ENCODE measurements at places on chromosomes 7 and 10.

DNA sequence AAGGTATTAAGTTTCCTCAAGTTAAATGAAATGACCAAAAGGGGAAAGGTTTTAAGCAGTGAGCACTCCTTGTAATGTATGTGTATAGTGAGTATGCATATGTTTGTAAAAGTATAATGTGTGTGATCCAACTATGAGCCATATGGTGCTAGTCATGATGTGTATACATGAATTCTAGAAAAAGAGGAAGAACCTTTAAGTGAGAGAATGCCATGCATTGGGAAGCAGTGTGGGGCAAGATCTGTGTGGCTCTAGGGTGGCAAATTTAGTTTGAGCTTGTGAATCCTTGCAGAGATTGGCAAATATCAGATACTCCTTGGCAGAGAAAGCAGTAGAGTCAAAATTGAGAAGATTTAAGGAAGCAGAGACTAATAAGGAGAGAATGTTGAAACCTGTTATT, 435.0 kb downstream of the AUTS2 start:
- no peak for DNase-seq

GRCh38 chr10:122492999-122493481, 31.7 kb downstream of the HTRA1 start:
- no peak for DNase-seq

- DNase-seq, result no peak
These were observed 720 bp downstream of the SNCG start for GRCh38 chr10:86958901-86959736.

GRCh38 chr10:3523309-3524050, 261.5 kb downstream of the KLF6 start:
- no peak for DNase-seq

- DNase-seq, result no peak
These were observed 29.2 kb downstream of the TACR2 start for GRCh38 chr10:69387500-69387899.

DNA sequence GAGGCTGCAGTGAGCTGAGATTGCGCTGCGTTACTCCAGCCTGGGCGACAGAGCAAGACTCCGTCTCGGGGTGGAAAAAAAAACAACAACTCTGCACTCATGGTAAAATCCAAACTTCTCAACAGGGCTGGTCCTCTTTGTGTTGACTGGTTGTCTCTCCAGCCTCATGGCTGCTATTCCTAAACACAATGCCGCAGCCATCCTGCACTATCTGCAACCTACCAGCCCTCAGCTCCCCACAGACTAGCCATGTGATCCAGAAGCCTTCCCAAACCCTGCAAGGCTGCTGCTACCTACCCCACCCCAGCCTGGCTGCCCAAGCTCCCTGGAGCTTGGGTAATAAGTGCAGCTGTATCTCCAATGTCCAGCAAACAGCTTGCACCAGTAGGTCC, 11.7 kb downstream of the ZYX start:
- DNase-seq, result no peak

- DNase-seq, result no peak
These were observed 38.7 kb downstream of the PHTF2 start for GRCh38 chr7:77837275-77837674.

GRCh38 chr10:5659702-5660528, 6.5 kb downstream of the ASB13 start:
- no peak for DNase-seq

GRCh38 chr7:38070718-38071117, 107.3 kb upstream of the STARD3NL start:
- DNase-seq, result peak; percentile 9

- no peak for DNase-seq
These were observed 41.1 kb downstream of the OTUD1 start for GRCh38 chr10:23479798-23480473.

DNA sequence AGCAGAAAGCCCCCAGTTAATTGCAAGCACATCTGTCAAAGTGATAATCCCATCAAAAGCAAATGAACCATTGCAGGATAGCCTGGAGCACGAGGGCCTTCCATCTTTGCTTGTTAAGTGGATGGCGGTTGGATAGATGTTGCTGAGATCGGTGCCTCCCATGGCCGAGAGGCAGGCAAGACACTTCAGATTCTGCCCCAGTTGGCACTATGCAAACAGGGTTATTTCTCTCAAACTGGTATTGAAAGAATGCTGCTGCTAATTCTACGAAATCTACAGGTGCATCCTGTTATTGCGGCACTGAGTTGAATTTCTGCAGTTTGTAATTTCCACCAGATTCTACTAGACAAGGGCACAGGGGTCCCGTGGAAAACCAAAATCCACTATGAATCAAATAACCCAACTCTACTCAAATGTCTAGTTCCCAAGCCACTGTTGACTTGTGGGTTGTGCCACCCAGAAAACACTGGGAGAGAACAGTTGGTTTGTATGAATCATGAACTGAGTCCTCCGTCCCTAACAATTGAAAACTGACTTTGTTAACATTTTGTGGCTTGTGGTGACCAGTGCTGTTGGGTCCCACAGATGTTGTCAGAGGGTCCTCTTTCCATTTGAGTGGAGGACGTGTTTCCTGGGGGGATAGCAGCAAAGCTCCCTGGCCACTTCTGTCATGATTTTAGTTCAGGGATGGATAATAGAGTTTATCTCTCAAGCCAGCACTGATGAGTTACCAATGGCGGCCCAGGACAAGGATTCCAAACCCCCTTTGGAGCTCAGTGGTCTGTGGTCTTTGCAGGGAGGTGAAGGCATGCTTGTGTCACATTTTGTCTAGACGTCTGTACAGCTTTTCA, 7.1 kb upstream of the IL2RA start:
- DNase-seq, result no peak

GRCh38 chr7:130009848-130010688, 41.1 kb downstream of the ZC3HC1 start:
- no peak for DNase-seq

DNA sequence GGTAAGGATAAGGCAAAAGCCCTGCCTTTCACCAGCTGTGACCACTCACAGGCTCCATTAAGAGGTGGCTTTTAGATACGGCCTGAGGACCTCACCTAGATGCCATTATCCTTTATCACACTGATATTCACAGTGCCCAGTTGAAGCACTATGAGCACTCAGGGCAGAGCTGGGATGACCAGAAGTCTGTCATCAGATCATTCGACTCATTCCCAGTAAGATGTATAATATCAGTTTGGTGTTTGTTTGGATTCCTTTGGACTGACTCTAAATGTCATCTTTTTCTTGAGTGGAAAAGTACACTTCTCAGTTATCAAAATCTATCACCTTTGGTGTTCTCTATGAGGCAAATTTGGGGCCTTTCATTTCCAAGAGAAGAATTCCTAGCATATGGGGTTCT, 18.7 kb downstream of the CCDC136 start:
- DNase-seq, result no peak

GRCh38 chr10:109962247-109962646, 38.9 kb upstream of the XPNPEP1 start:
- peak; percentile 31 for DNase-seq

- no peak for DNase-seq
These were observed 74.2 kb downstream of the MGMT start for GRCh38 chr10:129541200-129541599.

DNA sequence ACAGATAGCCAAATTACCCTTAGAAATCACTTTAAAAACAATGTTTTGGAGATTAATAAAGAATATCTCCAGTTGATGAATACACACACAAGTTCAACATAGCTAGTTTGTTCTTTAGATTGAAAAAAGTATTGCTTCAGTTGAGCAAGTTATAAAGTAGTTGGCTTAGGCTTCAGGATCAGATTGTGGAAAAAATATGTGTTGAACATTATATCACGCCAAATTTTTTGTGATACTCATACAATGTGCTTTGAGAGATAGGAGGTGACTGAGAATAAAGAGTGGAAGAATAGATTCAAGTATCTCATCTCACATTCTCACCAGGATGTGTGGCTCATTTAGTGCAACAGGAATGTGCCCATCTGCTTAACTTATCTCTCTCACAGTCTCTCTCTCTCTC, 553.3 kb downstream of the HTR7 start:
- DNase-seq, result no peak

DNA sequence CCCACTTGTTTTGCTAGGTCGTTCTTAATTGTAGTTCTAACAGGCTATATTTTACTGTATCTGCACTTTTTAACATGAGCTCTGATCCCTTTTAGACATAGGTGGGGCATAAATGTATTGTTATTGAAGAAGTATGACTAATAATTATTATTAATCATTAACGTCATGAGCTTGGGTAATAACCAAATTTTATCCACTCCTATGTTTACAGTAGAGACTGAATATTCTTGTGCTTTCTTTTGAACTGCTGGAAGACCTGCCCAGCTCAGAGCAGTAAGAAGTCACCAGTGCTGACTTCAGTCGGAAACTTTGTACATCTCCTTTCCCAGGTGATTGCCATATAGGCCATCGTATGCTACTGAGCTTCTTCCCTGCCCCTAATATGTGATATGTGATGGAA, 18.7 kb downstream of the PKD2L1 start:
- DNase-seq, result no peak

DNA sequence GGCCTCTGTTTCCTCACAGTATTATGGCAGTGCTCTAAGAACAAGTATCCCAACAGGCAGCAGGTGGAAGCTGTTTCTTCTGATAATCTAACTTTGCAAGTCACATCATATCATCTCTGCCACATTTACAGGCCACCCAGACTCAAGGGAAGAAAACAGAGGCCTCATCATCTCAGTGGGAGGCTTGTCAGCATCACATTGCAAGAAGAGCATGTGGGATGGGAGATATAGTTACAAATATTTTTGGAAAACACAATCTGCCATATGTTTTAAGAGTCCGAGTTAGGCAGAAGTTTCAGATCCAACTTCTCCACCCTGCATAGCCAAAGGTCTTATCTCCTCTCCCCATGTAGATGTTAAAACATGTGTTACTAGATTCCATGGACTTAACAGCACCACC, 130.4 kb upstream of the PDE1C start:
- DNase-seq, result no peak

- DNase-seq, result no peak
These were observed 192.2 kb downstream of the DIP2C start for GRCh38 chr10:497289-497688.

DNA sequence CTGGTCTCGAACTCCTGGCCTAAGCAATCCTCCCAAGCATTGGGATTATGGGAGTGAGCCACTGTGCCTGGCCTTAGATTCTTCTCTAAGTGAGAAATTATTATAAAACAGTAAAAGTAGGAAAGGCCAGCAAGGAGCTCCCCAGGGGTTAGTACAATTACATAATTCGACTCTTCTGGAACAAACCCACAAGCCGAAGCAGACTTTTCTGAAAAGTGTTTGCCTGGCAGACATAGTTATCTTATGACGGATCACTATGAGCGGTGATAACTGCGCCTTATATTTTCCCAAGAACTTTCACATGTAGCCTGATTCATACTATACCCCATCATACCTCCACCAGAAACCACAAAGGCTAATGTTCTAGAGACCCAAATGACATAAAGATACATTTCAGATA, 30.2 kb upstream of the SH3PXD2A start:
- DNase-seq, result no peak

DNA sequence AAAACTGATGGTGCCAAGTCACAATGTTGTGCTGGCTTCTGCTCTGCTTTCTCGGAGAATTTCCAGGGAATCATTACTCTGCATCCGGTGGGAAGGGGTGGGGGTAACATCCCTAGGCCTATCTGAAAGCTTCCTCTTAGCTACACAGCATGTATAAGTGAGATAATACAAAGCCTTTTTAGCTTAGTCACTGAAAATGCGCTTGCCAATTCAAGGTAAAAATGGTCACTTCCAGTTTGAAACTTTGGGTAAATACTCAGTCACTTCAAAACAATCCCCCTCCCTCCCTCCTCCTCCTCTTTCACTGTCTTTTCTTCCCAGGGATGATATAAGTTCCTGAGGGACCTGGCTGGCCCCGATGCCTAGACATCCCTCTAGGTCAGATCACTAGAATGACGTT, 57.3 kb upstream of the APBB1IP start:
- no peak for DNase-seq

GRCh38 chr10:88794731-88795130, 7.8 kb upstream of the LIPM start:
- DNase-seq, result no peak

GRCh38 chr10:23361665-23362064, 17.1 kb upstream of the C10orf67 start:
- no peak for DNase-seq

DNA sequence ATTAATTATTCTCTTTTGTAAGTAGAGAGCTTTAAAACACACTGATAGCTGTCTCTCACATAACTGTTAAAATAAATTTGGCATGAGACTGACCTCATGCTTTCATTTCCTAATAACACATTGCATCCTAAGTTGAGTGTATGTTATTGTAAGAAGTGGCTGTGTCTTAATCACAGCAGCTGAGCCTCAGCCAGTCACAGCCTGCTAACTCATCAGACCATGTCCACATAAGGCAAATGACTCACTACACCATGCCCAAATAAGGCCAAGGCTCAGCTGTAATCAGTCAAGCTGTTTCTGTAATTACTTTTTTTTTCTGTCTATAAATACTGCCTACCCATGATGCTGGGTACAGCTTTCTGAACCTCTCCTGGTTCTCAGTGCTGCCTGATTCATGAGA, 860.9 kb downstream of the XPNPEP1 start:
- no peak for DNase-seq

GRCh38 chr10:79490400-79491142, 21.8 kb upstream of the EIF5AL1 start:
- no peak for DNase-seq

GRCh38 chr7:30177186-30177585, 42.4 kb downstream of the MTURN start:
- no peak for DNase-seq

DNA sequence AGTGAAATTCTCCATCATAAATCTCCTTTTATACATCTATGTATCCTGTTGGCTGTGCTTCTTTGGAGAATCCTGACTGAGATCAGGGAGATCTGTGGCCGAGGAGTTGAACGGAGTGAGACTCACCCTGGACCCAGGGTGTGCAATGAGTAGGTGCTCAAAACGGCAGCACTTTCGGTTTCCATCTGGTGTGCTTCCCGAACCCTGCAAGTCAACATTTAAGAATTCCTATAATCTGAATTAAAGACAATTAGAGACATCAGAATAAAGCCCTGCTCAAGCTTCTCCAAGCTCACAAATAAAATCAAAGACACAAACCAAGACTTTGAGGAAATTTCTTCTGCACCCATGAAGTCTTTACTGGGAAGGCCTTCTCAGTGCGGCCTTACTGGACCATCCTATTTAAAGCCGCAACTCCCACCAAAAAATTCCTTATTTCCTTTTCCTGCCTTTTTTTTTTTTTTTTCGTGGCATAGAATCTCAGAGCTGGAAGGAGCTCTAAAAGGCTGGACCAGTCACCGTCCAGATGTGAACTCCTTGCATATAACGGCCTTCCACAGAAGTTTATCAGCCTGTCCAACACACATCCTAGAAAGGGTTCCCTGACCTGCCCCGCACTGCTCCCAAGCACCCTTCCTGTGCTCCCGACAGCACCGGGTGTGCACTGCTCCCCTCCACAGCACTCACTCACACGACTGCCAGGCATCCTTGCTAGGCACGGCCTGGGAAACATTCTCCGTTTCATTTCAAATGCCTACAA, 29.7 kb downstream of the GNA12 start:
- DNase-seq, result no peak

DNA sequence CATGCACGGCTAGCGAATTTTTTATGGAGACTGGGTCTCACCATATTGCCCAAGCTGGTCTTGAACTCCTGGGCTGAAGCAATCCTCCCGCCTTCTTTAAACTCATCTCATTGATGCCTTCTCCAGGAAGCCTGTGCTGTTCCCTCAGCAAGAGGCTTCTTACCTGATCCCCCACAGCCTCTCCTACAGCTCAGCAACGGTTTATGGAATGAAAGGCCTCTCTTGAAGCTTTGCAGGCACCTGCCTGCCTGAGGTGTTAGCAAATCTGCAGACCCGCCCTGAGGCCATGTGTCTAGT, 468 bp upstream of the TRIM56 start:
- no peak for DNase-seq

GRCh38 chr10:1057106-1057657, 997 bp downstream of the WDR37 start:
- no peak for DNase-seq

Measured in Ammon's horn (tissue), 1 donor.